ENCODE measurements at places on chromosomes 1 and 21.

GRCh38 chr1:241156231-241156965, 200.6 kb downstream of the RGS7 start:
- no peak overlapping the region for H3K4me3 ChIP-seq
- no peak overlapping the region for H3K27ac ChIP-seq
- H3K36me3 ChIP-seq, result no peaks in the 10 kb centered on the region
- H3K4me1 ChIP-seq, result no peaks in the 10 kb centered on the region

GRCh38 chr1:83844546-83844945, 154.4 kb downstream of the TTLL7 start:
- no peak for DNase-seq
- no peak overlapping the region for H3K27ac ChIP-seq
- H3K27me3 ChIP-seq, result no peaks in the 10 kb centered on the region
- H3K36me3 ChIP-seq, result no peaks in the 10 kb centered on the region

DNA sequence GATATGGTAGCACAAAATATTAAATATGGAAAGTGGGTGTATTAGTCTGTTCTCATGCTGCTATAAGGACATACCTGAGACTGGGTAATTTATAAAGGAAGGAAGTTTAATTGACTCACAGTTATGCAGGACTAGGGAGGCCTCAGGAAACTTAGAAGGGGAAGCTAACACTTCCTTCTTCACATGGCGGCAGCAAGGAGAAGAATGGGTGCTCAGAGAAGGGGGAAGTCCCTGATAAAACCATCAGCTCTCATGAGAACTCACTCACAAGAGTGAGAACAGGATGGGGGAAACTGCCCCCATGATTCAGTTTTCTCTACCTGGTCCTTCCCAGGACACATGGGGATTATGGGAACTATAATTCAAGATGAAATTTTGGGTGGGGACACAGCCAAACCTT, 15.8 kb upstream of the BACE2 start:
- no peak for DNase-seq
- peaks cover 4% of the 10 kb centered on the region for H3K4me1 ChIP-seq
- H3K27me3 ChIP-seq, result no peaks in the 10 kb centered on the region
- no peaks in the 10 kb centered on the region for H3K36me3 ChIP-seq
- H3K27ac ChIP-seq, result no peak overlapping the region

DNA sequence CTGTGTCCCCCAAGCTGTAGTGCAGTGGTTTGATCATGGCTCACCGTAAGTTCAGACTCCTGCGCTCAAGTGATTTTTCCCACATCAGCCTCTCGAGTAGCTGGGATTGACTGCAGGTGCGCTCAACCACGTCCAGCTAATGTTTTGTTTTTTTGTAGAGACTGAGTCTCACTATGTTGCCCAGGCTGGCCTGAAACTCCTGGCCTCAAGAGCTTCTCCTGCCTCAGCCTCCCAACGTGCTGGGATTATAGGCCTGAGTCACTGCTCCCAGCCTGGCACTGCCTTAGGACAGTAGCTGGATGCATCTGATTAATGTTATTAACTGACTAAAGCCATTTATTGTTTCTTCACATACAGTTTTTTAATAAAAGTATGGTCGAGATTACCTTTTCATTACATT, 40.2 kb downstream of the RNF11 start:
- H3K36me3 ChIP-seq, result peaks cover 56% of the 10 kb centered on the region
- no peaks in the 10 kb centered on the region for H3K27me3 ChIP-seq
- no peaks in the 10 kb centered on the region for H3K4me1 ChIP-seq
- no peak overlapping the region for H3K4me3 ChIP-seq
- no peak for DNase-seq
- H3K27ac ChIP-seq, result no peak overlapping the region

- peak overlapping the region; percentile 67 for H3K4me3 ChIP-seq
- H3K27me3 ChIP-seq, result no peaks in the 10 kb centered on the region
- peak overlapping the region; percentile 96 for H3K27ac ChIP-seq
- H3K36me3 ChIP-seq, result no peaks in the 10 kb centered on the region
- peaks cover 59% of the 10 kb centered on the region for H3K4me1 ChIP-seq
Measured at GRCh38 chr1:27527890-27528817, 38.2 kb upstream of the WASF2 start.

DNA sequence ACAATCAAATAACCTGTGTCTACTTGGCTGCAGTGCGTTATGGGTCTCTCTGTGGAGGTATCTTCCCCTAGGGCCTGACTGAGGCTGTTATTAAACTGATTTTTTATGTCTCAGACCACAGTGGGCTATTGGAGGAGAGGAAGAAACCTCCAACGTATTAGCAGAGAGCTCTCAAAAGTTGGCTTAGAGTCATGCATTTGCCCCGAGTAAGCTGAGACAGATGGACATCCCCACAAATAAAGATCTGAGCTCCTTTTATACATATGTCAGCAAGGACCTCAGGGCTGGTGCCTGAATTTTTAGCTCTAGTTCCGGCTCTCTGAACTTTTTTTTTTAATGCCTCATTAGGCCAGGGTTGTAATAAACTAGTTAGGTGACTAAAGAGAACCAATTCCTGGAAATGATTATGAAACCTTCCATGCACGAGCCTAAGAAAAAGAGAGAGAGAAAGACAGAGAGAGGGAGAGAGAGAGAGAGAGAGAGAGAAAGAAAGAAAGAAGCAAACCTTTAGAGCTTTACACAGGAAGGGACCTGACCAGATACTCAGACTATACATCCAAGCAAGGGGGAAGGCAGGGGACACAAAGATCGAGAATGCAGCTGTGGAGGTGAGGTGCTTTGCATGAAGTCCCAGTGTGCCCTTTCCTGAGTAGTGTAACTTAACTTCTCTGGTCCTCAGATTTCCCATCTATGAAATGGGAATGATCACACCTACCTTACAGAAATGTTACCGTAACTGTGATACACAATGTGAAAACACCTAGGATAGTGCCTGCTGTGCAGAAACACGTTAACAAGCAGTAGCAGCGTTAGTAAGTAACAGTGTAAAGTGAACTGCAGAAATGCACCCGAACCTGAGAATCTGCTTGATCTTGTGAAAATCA, 8.4 kb upstream of the PIGR start:
- no peaks in the 10 kb centered on the region for H3K27me3 ChIP-seq
- peaks cover 52% of the 10 kb centered on the region for H3K4me1 ChIP-seq
- H3K36me3 ChIP-seq, result no peaks in the 10 kb centered on the region
- no peak overlapping the region for H3K4me3 ChIP-seq

GRCh38 chr1:109191377-109191776, 22.3 kb upstream of the SARS1 start:
- no peak overlapping the region for H3K27ac ChIP-seq
- H3K36me3 ChIP-seq, result no peaks in the 10 kb centered on the region
- no peak overlapping the region for H3K4me3 ChIP-seq
- H3K4me1 ChIP-seq, result peaks cover 2% of the 10 kb centered on the region
- H3K27me3 ChIP-seq, result no peaks in the 10 kb centered on the region

DNA sequence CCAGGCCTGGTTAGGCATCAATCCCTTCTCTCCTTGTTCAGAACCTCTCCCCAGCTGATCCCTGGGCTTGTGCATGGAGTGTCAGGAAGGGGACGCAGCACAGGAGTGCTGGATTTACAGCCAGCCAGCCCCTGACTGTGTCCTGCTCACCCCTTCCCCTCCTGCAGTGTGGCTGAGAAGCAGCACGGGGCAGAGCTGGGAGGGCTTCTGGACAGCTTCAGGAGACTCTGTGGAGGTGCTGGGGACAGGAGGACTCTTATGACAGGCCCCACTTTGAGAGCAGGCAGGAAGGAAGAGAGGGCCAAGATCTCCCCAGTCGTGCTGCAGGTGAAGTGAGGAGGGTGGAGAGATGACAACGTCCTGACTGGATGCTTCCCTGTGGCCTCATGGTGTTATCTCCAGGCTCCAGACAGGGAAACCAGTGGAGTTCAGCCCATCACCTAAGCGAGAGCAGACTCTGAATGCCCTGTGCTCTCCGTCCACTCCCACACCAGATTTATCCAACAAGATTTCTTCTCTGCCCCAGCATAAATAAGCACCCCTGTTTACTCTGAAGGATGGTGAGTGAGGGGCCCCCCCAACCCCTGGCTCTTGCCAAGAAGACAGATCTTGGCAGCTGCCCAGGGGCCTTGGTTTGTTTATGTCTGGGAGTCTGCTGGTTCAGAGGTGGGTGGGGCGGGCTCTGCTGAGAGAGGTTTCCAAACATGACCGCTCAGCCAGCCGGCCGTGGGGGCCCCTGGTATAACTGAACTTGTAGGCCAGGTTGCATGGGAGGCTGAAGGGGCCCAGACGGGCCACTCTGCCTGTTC, 21.3 kb downstream of the TMCC2 start:
- no peak overlapping the region for H3K27ac ChIP-seq
- H3K27me3 ChIP-seq, result no peaks in the 10 kb centered on the region
- no peaks in the 10 kb centered on the region for H3K36me3 ChIP-seq

DNA sequence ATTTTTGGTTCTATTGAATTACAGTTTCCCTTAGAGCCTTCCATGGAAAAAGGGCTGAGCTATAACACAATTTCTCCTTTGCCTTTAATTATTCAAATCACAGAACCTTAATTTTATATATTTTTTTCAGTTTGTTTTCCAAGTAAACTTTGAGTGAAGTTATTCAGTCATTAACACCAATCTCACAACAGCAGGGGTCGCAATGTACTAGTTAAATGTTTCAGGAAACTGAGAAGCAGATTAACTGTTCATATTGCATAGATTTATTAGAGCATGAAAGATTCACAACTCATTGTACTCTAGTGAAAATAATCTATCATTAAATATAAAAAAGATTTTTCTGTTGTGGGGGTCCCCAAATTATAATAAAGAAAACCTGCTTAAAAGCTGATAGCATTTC, 64.1 kb downstream of the KIFAP3 start:
- no peak overlapping the region for H3K4me3 ChIP-seq
- H3K4me1 ChIP-seq, result no peaks in the 10 kb centered on the region
- no peak for DNase-seq
- H3K36me3 ChIP-seq, result no peaks in the 10 kb centered on the region
- no peak overlapping the region for H3K27ac ChIP-seq
- H3K27me3 ChIP-seq, result no peaks in the 10 kb centered on the region

DNA sequence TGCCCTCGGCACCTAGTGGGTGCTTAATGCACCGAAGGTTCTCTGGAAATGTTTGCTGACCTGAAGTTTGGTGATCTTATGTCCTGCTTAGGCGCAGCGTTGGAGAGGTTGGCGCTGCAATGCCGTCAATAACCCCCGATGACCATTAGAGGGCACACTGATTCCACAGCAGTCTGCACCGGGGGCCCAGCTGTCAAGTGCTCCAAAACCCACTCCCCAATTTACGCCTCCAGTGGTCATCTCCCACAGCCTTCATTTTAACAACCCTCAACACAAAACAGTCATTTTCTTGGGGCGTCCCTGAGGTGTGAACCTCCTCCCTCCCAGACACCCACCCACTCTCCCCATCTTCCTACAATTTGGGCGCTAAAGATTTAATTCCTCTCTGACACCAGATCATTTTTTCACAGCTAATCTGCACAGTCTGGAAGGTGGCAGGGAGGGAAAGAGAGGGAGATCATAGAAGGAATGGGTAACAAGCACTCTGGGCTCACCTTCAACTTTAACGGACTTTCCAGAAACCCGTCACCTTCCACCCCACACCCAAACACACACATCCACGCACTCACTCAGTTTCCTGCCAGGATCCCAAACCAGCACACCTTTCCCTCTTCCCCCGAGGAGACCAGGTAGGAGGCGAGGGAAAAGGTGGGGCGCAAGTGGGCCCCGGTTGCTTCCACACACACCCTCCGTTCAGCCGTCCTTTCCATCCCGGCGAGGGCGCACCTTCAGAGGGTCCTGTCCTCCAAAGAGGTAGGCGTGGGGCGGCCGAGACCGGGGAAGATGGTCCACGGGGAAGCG, 570 bp upstream of the NPR1 start:
- peak overlapping the region; percentile 44 for H3K4me3 ChIP-seq
- peaks cover 19% of the 10 kb centered on the region for H3K4me1 ChIP-seq
- H3K27ac ChIP-seq, result peak overlapping the region; percentile 82
- no peaks in the 10 kb centered on the region for H3K36me3 ChIP-seq
- H3K27me3 ChIP-seq, result peaks cover 10% of the 10 kb centered on the region
- DNase-seq, result no peak

GRCh38 chr1:154295408-154296235, 23.2 kb downstream of the HAX1 start:
- H3K27ac ChIP-seq, result no peak overlapping the region
- no peaks in the 10 kb centered on the region for H3K36me3 ChIP-seq
- no peak overlapping the region for H3K4me3 ChIP-seq
- DNase-seq, result no peak
- H3K4me1 ChIP-seq, result no peaks in the 10 kb centered on the region
- no peaks in the 10 kb centered on the region for H3K27me3 ChIP-seq

- H3K4me3 ChIP-seq, result no peak overlapping the region
- H3K27ac ChIP-seq, result no peak overlapping the region
- peaks cover 19% of the 10 kb centered on the region for H3K4me1 ChIP-seq
- H3K36me3 ChIP-seq, result peaks cover 16% of the 10 kb centered on the region
Measured at GRCh38 chr1:232561381-232561780, 68.6 kb downstream of the SIPA1L2 start.

- H3K27me3 ChIP-seq, result no peaks in the 10 kb centered on the region
- DNase-seq, result no peak
- no peaks in the 10 kb centered on the region for H3K36me3 ChIP-seq
- H3K4me1 ChIP-seq, result no peaks in the 10 kb centered on the region
- no peak overlapping the region for H3K27ac ChIP-seq
Measured at GRCh38 chr1:25516686-25517085, 26.7 kb upstream of the LDLRAP1 start.

GRCh38 chr1:38558055-38558454, 301.5 kb downstream of the RRAGC start:
- H3K4me3 ChIP-seq, result no peak overlapping the region
- no peak for DNase-seq
- H3K36me3 ChIP-seq, result no peaks in the 10 kb centered on the region
- peaks cover 24% of the 10 kb centered on the region for H3K4me1 ChIP-seq

DNA sequence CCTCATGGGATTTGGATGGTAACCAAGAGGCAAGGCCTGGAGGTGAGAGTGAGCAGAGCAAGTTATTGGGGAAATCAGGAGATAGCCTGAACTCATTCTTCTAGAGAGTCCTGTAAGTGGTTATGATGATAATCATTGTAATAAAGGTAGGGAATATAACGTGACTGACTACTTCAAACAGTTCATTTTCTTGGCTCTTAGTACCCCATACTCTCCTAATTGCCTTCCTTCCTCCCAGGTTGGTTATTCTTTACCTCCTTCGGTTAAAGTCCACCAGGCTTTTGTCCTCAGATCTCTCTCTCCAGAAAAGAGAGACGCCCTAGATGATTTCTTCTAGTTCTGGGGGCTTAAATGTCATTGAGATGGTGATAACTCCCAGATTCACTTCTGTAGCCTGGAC, 35.3 kb downstream of the KIF1B start:
- no peak overlapping the region for H3K4me3 ChIP-seq
- no peaks in the 10 kb centered on the region for H3K36me3 ChIP-seq
- H3K4me1 ChIP-seq, result no peaks in the 10 kb centered on the region
- no peak overlapping the region for H3K27ac ChIP-seq

- no peak overlapping the region for H3K27ac ChIP-seq
- H3K27me3 ChIP-seq, result no peaks in the 10 kb centered on the region
- no peaks in the 10 kb centered on the region for H3K4me1 ChIP-seq
- no peak overlapping the region for H3K4me3 ChIP-seq
- H3K36me3 ChIP-seq, result no peaks in the 10 kb centered on the region
Measured at GRCh38 chr1:192378276-192378675, 61.5 kb downstream of the RGS21 start.

- H3K4me3 ChIP-seq, result no peak overlapping the region
- H3K36me3 ChIP-seq, result no peaks in the 10 kb centered on the region
- DNase-seq, result no peak
- H3K27ac ChIP-seq, result no peak overlapping the region
Measured at GRCh38 chr1:58290685-58291372, 255.7 kb downstream of the OMA1 start.
